Activated CD8-positive, alpha-beta memory T cell treated with anti-CD3 and anti-CD28 coated beads for 4 hours (primary cell): ENCODE measurements at places on chromosomes 16 and 17.

DNA sequence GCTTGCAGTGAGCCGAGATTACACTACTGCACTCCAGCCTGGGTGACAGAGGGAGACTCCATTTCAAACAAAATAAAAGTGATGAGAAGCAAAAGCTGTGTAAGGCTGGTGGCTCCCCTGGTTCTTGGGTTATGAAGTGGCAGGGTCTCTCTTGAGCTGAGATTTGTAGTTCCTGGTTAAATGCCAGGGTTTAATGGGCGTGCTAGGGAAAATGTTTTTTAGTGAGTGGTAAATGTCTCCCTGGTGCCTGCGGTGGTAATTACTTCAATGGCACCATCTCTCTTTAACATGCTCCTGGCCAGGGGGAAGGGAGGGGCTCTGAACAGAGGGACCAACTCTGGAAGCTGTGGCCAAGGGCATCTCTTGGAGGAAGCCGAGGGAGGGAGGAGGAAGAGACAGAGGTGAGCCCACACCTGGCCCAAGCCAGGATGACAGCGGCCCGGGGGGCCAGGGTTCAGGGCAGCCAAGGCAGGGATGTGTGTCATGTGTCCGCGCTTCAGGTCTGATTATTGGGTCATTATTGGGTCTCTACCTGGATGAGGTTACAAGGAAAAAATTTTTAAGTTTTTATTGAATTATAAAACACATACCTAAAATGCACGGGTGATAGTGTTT is 17.8 kb upstream of the RPL38 start:
- no peak for DNase-seq

DNA sequence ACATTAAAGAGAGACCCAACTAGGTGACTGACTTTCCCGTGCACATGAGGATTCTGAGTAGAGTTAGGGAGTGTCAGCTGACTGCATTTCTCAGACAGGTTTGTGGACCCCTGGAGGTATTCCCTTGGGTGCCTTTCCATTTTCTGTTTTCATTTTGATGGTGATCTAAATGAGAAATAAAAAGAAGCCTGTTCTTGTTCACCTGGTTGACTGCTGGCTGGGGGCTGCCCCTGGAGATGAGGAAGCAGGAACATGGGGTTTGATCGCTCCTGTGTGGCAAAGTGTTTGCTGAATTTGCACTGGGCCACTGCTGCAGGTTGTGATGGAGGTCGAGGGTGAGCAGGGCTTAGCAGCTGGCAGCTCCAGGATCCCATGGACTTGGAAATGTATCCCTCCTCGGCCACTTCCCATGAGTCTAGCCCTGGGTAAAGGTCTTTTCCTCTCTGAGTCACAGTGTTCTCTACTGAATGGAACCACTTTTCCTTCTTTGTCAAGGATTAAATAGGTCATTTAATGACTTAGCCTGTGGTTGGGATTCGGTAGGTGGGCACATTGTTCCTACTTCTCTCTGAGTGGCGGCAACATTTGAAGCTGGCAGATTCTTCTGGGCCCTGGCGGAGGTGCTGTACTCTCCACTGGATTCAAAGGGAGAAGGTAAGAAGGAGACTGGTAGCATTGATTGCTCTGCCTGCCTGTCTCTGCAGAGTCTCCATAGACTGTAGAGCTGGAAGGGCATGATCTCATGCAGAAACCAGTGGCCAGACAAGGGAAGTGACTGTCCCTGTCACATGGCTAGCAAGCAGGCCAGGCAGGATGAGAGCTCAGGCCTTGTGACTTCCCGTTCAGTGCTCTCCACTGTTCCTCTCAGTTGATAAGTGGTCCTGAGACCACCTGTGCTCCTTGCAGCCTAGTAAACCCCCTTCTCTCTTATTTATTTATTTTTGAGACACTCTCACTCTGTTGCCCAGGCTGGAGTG is 17.9 kb downstream of the SNX29 start:
- no peak for DNase-seq

GRCh38 chr17:69062860-69063581 is 2.3 kb upstream of the ABCA9 start:
- no peak for DNase-seq

DNA sequence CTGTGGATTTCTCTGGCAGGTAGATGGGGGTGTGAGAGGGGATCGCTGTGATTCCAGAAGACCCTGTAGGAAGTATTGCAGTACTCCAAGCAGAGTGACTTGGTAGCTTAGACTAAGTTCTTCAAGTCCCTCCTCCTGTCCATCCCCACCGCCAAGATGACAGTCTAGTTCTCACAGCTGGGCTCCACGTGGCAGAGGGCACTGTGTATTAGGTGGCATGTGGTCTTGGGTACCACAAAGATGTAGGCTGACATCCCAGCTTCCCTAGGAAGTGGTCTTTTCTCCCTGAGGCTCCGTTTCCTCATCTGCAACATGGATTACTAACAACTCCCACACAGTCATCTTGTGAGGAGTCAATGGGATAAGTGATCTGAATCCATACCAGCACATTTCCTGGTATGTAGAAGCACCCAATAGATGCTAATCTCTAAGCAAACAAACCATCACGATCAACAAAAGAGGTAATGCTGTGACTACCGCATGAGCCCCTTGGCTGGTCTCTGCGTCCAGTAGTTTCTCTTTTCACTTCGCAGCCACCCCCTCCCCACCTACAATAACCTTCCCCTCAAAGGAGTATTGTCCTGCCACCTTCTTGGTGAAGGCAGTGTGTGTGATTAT is 349.1 kb upstream of the EEF2KMT start:
- no peak for DNase-seq

DNA sequence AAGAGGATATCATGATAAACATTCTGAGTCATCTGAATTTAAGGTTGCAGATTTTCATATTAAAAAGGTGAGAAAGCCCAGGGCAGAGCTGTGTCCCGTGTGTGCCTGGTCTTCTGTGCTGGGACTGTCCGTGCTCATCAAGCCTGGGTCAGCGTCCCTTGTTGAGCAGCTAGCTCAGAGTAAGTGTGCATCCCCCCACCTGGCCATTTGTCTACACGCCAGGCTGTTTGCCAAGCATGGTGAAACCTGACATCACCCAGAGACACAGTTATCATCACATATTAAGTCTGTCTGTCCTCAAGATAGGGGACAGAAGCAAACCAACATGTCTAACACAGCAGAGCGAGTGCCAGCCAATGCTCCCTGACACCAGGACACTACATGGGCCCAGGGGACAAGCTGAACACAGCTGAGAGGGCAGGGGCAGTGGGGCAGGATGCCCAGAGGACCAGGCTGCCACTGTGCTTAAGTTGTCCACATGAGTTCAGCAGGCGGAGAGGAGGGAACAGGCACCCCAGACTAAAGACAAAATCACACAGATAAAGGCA is 57.9 kb upstream of the CNEP1R1 start:
- no peak for DNase-seq

- DNase-seq = no peak
These were observed 30.0 kb downstream of the WFDC1 start for GRCh38 chr16:84324434-84325262.

GRCh38 chr17:33520426-33521330 is 227.6 kb upstream of the ASIC2 start:
- DNase-seq = no peak

DNA sequence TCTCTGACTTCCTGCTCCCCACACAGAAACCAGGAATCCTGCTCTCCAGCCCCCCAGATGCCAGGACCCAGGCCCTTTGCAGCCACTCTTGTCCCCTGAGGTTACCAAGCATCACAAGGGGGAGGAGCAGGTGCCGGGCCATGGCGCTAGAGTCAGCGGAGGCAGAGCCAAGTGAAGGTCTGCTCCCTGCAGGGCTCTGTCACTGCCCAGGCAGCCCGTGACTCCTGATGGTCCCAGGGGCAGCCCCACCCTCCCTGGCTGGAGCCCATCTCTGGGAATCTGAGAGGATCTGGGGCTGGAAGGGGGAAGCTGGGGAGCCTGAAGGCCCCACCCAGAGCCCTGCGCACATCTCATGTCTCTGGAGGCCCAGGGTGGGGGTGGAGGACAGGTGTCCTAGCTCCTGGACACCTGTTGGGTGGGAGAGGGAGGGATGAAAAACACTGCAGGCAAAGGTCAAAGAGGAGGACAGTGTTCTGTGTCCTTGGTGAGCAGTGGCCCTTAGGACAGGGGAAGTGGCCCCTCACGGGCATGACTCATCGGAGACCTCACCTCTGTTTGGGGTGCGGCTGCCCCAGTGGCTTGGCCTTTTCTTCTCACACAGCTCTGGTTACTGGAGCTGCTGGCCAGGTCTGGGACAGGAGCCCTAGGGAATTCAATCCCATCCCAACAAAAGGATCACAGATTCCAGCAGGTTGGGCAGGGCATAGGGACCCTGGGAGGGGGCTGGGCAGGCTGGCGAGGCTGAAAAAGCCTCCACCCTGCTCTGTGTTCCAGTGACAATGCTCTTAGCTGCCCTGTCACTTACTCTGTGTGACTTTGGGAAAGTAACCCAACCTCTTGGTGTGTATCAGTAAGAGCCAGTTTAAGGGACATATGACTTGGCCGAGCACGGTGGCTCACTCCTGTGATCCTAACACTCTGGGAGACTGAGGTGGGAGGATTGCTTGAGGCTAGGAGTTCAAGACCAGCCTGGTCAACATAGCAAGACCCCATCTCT is at the start of gene PRSS36:
PRSS36 (minus strand) TSS at position 173 of the 997 bp plus-strand sequence; CDS start at position 142, 31 bp downstream.
- no peak for DNase-seq

DNA sequence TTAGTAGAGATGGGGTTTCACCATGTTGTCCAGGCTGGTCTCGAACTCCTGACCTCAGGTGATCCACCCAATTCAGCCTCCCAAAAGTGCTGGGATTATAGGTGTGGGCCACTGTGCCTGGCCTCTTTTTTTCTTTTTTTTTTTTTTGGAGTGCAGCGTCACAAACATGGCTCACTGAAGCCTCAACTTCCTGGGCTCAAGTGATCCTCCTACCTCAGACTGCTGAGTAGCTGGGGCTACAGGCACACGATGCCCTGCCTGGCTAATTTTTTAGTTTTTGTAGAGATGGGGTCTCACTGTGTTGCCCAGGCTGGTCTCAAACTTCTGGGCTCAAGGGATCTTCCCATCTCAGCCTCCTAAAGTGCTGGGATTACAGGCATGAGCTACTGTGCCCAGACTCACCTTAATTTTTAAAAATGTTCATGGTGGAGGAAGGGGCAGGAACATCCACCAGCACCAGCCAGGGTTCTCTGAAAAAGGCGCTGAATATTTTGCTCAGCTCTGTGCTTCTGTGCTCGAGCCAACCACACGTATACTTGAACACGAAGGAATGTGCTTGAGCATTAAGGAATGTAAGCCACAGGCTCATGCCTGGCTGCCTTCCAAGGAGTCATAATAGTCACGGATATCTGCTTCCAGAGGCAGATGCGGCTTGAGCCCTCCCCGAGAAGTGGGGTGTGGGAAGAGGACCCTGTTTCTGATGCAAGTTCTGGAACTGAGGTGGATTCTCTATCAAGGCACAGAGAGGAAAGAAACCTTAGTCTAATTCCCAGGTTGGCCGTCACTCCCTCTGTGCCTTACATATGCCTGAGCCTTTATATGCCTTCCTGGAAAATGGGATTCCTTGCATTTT is 65.5 kb upstream of the CREBBP start:
- no peak for DNase-seq

GRCh38 chr16:48559462-48560211 is 50.3 kb downstream of the N4BP1 start:
- DNase-seq = no peak

DNA sequence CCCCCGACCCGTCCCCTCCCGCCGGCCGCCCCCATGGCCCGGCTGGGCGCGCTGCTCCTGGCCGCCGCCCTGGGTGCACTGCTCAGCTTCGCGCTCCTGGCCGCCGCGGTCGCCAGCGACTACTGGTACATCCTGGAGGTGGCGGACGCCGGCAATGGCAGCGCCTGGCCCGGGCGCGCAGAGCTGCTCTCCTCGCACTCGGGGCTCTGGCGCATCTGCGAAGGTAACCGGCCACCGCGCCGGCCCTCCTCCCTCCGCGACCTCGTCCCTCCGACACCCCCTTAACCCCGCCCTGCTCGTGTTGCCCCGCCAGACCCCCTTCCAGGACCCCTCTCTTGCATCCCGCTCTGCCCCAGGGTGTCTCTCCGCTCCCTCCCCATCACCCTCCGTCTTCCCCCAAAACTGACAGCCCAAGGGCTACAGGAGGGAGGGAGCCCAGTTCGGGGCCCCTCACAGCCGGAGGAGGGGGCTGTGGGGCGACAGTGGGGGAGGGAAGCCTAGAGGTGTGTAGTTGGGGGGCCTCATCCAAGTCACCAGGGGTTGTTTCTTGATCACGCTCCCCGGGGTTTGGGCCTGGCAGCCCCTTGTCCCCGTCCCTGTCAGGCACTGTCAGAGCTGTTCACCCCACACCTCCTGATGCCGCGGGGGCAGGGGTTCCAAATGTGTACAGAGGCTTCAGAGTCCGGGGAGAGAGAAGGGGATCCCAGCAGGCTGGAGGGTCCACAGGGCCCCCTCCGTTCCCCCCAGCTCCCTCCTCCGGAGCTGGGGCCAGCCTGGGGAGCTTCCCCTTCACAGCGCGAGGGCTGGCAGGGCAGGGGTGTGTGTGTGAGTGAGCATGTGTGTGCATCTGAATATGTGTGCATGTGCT is 794 bp downstream of the TMEM235 start:
- DNase-seq = no peak

DNA sequence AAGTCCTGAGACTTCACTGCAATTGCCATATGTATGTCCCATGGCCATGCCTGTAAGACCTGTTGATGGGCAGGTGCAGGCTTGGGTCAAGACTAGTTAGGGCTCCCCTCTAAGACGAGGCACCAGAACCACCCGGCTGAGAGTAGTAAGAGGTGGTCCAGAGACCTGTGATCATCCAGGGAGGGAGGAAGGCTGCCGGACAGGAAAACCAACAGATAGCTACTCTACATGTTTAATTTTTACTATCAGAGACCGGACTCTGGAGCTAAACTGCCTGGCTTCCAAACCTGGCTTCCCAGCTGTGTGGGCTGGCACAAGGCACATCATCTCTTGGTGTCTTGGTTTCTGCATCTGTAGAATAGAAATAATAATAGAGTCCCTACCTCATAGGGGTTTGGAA is 73.0 kb downstream of the ERCC4 start:
- no peak for DNase-seq
